ENCODE measurements at places on chromosomes 4 and X.

DNA sequence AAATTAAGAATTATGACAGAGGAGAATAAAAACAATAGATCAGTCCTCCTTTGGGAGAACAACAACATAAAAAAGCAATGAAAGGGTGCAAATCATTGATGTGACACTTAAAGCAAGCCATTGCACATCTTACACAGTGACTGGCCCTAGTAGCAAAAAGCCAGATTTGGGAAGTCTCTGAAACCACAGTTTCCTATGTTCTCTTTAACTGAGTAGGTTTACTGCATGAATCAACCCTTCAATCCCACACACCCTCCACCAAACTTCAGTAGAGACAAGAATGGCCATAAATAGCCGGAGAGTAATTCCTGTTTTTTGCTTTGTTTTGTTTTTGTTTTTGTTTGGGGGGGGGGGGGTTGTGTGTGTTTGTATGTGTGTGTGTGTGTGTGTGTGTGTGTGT, 180.8 kb downstream of the VEGFC start:
- peaks cover 2% of the 10 kb centered on the region for H3K36me3 ChIP-seq
- H3K27ac ChIP-seq: no peak overlapping the region
- H3K4me1 ChIP-seq: no peaks in the 10 kb centered on the region
- no peak overlapping the region for H3K4me3 ChIP-seq
- no peak for DNase-seq

DNA sequence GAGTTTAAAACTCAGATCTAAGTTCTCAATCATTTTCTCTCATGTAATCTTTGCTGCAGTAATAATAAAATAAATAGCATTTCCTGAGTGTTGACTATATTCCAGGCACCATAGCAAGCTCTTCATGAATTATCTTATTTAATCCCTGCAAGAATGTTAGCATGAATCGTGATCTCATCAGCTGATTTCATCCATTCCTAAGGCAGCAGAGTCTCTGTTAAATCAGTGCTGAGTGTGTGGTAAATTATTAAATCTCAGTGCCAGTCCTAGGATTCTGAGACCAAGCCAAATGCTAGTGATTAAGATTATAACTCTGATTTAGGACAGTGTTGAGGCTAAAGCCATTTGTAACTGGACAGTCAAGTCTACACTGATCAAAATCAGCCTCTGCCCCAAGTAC, 240.3 kb upstream of the TAPT1 start:
- no peaks in the 10 kb centered on the region for H3K4me1 ChIP-seq
- no peak overlapping the region for H3K4me3 ChIP-seq
- H3K27me3 ChIP-seq: no peaks in the 10 kb centered on the region
- no peak for DNase-seq

DNA sequence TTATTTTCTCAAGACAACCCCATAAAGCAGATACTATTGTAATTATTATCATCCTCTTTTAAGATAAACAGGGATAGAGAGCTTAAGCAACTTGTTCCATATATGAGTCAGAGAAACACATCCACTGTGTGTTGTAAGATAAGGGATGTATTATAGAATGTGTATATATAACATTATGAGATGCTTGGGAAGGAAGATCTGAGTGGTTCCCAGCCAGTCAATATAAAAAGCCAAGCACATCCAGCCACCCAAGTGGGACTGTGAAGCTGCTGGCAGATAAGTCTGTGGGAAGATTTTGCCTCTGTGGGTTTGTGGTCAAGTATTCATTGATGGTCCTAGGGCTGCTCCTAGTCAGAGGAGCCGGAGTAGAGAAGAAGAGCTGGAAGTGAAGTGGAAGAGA, 16.5 kb upstream of the BMPR1B start:
- no peak for DNase-seq
- no peak overlapping the region for H3K27ac ChIP-seq
- no peak overlapping the region for H3K4me3 ChIP-seq
- H3K36me3 ChIP-seq: no peaks in the 10 kb centered on the region
- no peaks in the 10 kb centered on the region for H3K4me1 ChIP-seq
- no peaks in the 10 kb centered on the region for H3K27me3 ChIP-seq

DNA sequence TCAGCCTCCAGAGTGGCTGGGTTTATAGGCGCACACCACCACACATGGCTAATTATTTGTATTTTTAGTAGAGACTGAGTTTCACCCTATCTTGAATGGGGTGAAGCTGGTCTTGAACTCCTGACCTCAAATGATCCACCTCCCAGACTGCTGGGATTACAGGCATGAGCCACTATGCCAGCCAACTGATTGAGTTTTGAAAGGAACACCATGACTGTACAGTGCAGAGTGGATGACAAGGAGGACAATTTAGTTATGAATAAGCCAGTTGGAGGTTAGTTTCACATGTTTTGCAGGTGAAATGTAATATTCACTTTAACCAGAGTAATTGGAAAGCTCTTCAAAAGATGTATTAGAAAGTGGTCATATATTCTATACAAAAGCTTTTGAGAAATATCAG, 60.8 kb downstream of the PCDH18 start:
- H3K4me3 ChIP-seq: no peak overlapping the region
- H3K36me3 ChIP-seq: no peaks in the 10 kb centered on the region
- no peak for DNase-seq
- peaks cover 4% of the 10 kb centered on the region for H3K4me1 ChIP-seq
- H3K27ac ChIP-seq: no peak overlapping the region

DNA sequence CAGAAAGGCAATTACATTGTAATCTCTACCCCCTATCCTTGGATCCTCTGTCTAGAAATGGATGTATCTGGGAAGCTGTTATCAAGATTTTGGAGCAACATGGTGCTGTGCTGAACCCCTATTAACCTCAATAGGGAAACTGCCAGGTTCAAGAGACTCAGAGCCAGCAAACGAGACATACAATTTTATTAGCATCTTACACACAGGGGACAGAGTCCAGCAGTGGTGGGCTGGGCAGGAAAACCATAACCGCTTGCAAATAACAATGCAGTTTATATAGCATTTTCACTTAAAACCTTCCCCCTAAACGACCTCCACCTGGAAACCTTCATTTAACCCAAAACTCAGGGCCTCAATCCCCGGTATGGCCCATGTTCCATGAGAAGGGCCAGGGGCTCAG, 79.5 kb downstream of the SYTL5 start:
- H3K36me3 ChIP-seq: no peaks in the 10 kb centered on the region
- H3K27me3 ChIP-seq: no peaks in the 10 kb centered on the region
- H3K4me1 ChIP-seq: no peaks in the 10 kb centered on the region
- H3K27ac ChIP-seq: no peak overlapping the region

- no peaks in the 10 kb centered on the region for H3K27me3 ChIP-seq
- no peak overlapping the region for H3K27ac ChIP-seq
- H3K4me3 ChIP-seq: no peak overlapping the region
- H3K4me1 ChIP-seq: no peaks in the 10 kb centered on the region
- H3K36me3 ChIP-seq: no peaks in the 10 kb centered on the region
Measured at GRCh38 chr4:89382439-89382838, 74.8 kb upstream of the GPRIN3 start.

Data from SK-N-SH (cell line).